NAMALWA (cell line): ENCODE measurements at places on chromosomes 11 and 22.

- DNase-seq = no peak
These were observed 44.5 kb downstream of the RTN4R start for GRCh38 chr22:20223421-20224255.

- DNase-seq = no peak
These were observed 106.8 kb downstream of the GRAMD1B start for GRCh38 chr11:123536690-123537437.

DNA sequence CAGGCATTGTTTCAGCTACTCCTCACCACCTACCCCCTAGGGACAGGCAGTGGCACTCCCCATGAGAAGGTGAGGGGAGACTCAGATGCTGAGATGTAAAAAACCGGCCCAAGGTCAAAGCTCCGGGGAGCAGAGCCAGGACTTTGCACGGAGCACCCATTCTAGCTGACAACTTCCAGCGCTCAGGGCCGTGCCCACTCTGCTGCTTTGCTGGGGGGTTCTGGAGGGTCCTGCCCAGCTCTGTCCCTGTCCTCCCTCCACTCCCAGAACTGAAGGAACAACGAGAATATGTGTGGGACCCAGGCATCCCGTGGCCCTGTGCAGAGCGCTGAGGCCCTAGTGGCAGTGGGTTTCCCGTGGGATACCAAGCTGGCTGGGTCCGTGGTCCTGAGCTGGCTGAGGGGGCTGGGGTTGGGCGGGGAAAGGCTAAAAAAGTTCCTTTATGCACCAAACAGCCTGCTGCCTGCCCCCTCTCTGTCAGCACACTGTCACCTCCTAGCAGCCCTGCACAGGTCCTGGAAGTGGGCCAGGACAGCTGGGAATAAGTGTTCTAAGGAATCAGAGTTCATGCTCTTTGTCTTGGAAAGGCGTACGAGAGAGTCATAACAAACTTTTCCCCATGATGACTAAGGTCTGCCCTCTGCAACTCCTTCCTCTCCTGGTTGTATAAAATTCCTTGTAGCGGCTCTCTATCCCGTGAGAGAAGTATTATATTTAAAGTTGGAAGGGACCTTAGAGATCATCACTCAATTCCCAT, 1.9 kb downstream of the MS4A10 start:
- DNase-seq = no peak

DNA sequence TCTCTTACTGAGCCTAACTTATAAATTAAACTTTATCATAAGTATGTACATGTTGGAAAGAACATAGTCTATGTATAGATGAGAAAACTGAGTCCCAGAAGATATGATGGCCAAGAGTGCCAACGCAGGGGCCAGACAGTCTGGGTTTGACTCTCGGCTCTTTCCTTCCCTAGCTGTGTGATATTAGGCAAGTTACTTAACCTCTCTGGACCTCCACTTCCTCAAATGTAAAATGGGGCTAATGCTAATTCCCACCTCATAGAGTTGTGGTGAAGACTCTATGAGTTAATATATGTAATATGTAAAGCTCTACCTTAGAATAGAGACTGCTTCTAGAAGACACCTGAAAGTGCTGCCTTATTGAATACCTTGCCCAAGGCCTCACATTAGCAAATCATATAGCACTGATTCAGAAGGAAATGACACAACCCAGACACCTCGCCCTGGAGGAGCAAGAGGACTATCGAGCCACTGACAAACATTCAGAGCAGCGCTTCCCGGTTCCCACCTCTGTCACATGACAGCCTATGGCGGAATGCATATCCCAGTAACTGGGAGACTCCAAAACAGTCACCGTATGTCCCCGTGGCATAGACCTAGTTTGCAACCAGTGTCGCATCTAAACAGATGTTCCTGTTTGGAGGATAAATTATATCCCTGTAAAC, 11.3 kb upstream of the CCDC86 start:
- no peak for DNase-seq

DNA sequence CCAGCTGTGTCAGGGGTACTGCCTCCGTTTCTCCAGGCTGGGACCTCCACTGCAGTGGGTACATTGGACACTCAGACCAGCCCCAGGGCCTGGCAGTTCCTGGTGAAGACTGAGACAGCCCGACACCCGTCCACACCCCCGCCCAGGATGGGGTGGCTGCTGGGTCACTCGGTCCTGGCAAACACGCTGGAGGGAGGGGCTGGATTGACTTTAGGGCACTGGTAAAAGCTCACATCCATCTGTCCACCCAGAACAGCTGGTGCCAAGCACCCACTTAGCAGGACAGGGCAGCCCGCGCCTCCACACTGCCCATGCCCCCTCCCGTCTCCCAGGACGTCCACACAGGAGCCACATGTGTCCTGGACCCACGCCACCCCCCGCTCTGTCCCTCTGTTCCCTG, 10.7 kb upstream of the TBX1 start:
- no peak for DNase-seq

DNA sequence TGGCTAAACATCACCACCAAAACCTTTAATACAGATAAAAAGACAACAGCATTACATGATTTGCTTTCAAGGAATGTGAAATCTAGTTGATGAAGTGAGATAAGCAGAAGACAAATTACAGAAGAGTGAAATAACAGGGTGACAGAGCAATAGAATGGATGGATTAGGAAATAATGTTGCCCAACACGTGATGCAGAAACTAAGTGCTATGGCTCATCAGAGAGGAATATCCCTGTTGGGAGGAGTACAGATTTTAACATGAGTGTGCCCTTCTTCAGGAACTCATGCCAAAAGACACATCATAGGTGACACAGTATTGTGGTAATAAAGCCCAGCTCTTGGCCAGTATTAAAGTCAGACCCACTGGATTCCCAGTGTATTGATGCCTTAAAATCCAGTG, 176.6 kb upstream of the RAG2 start:
- no peak for DNase-seq

DNA sequence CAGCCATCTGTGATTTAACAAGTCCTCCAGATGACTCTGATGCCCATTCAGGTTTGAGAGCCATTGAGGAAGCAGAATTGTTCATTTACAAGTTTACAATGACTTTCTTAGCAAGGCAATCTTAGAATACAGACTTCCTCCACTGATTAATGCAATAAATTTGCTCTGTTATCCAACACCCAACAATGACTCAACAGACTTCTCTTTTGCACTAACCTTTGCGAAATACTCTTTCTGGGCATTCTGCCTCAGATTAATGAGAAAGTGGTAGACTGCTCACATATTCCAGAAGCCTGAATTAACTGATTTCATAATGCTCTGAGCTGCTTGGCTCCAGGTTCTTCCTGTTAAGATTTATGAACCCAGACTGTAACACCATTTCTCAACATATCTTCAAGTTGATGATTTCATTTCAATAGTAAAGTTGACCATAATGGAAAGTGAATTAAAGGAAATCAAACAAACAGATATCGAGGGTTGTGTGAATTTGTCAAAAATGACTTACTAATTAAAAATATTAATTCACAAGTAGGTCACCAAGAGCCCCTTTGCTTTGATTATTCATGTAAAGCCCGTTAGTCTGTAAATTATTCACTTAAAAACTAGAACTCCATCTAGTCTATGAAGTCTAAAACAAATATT, 70.5 kb upstream of the BLID start:
- DNase-seq = no peak

- no peak for DNase-seq
These were observed 15.6 kb upstream of the MFNG start for GRCh38 chr22:37501610-37502341.

DNA sequence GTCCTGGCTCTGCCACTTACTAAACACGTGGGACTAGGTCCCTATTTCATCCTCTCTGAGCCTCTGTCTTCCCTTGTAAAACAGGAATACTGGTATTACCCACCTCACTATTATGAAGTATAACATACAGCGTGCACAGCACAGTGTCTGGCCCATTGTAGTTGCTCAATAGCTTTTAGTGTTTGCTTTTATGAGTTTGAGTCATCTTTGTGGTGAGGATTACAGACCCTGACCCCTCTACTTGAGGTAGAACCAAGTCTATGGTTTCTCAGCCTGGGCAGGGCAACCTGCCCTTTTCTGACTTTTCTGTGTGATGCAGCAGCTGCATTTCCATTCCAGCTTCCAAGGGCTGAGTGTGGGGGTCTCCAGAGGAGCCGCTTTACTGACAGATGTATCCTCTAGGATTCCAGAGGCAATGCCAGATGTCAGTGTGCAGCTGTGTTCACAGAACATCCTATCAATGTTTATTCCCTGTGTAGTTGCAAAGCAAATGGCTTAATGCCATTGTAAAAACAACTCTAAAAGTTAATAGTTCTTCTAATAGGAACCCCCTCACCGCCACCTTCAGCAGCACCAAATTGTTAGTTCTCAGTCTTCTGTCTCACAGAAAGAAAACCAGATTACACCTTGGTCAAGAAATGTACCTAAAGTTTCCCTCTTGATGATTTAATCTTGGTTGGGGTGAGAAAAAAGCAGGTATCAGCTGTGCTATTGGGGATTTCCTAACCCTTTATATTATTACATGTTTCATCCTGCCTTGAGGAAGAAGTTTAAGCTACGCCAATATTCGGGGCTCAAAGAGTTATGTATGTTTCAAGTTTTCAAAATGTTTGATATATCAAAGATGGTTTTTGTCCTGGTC, 16.8 kb downstream of the PRR5L start:
- no peak for DNase-seq

- DNase-seq = no peak
These were observed 135.9 kb upstream of the KIRREL3 start for GRCh38 chr11:127136438-127136837.

DNA sequence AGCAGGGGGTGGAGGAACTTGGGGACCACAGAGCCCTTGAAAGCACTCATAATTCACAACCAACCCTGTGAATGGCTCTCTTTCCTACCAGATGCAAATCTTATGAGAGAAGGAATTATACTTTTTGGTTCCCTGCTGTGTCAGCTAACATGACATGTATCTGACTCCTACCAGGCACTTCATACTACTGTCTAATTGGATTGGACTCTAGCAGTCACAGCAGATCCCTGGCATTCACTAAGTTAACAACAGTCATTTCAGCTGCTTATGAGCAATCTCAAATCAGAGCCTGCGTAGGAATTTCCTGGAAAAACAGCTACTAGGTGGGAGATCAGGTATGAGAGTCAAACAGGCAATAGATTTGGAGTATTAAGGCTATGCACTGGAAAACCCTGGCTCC, 11.1 kb upstream of the ENDOD1 start:
- no peak for DNase-seq

DNA sequence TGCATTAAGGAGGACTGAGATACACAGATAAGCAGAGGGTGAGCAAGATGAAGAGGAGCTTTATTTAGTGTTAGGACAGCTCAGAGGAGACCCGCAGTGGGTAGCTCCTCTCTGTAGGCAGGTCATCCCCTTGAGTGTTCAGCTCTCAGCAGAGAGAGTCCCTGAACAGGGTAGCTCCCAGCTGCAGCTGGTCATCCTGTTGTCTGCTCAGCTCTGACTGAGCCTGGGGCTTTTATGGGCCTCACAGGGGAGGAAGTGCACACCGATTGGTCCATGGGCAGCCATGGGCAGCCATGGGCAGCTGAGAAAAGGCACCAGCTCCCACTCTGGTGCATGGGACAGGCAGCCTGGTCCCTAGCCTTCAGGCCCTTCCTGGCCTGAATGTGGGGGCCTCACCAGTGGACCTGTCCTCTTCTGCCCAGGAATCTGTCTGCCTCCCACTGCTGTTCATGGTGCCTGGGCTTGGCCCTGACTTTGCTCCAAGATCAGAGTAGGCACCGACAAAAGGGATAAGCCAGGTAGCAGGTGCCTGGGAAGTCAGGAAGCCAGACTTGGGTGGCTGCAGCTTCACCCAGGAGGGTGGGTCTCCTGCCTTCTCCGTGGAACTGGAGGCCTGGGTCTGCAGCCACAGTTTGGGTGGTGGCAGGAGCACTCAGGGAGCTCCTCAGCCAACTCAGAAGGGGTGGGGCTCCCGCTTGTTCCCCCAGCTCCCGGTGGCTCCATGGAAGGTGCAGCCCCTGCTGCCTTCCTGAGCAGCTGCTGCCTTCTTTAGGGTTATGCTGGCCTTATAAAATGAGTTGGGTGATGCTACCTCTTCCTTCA, 54.7 kb downstream of the MYEOV start:
- no peak for DNase-seq

- no peak for DNase-seq
These were observed 2.5 kb downstream of the CD81 start for GRCh38 chr11:2379466-2380174.

DNA sequence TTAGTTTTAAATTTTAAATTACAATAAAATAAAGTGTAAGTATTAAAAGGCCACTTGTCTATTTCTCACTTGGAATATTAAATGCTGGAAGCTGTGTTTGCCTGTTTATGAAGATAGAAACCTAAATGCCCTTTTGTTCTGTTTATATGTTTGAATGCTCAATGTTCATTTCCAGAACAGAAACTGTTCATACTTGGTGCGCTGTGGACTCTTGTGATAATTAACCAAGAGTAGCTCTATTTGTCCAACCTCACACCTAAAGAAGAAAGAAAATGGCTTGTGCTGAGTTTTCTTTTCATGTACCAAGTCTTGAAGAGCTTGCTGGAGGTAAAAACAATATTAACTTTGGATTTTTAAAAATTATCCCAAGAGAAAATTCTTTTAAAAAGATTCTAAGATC, 5.7 kb downstream of the C11orf54 start:
- DNase-seq = no peak

- DNase-seq = peak; percentile 85
These were observed 33.1 kb upstream of the SLC35C1 start for GRCh38 chr11:45771566-45772448.

GRCh38 chr11:85749287-85749834, 61.6 kb downstream of the SYTL2 start:
- no peak for DNase-seq

DNA sequence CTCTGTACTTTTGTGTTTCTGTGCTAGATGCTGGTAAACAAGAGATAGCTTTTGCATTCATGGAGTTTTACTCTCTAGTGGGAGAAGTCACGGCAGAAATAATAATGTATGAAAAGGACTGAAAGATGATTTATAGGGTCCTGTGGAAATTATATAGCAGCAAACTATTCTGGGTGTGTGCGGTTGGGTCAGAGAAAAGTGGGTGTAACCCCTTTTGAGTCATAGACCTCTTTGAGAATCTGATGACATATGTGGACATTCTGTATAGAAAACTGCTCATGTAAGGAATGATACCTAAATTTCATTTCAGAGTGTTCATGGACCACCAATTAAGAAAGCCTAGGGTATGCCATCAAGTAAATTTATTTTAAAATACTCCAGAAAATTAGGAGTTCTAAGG, 54.4 kb downstream of the TMEM135 start:
- no peak for DNase-seq
